ENCODE measurements at places on chromosomes 1 and 21.

- ATAC-seq: peak; percentile 88
These were observed 48.5 kb upstream of the SCYL3 start for GRCh38 chr1:169941982-169942830.

DNA sequence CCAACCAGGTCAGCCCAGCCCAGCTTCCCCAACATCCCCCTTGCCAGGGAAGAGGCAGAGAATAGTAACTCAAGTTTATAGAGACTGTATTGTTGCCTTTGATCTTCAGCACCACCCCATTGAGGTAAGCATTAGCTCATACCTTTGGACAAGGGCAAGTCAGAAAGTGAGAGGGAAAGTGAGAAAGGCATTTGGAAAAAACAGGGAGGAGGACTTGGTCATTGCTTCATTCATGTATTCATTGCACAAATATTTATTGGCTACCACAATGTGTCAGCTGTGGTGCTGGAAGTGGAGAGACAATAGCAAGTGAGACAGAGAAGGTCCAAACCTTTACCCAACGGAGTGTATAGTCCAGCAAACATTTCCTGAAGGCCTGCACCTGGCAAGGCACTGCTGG is 561.2 kb downstream of the KIF26B start:
- ATAC-seq: peak; percentile 18

DNA sequence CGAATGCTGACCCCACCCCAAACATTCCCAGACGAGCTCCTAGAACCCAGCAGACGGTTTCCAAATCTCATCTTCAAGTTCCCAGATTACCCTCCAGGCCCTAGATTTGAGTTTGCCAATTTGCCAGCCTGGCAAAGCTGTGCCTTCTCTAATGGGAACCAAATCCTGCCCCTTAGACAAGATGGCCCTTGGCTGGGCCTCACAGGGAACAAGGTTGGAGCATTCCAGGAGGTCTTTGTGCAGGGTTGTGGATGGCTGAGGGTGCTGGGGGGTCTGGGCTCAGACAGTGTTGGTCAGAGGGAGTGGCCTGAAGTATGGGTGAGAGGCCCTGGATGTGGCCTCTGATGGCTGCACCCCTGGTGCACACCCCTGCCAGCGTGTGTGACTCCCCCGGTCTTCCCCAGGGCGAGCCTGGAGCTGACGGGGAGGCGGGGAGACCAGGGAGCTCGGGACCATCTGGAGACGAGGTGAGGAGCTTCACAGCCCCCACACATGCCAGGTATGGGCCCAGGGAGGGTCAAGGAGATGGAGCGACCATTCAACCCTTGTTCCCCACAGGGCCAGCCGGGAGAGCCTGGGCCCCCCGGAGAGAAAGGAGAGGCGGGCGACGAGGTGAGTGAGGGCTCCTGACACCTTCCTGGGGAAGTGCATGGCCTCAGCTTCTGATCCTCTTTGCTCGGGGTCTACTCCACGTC is 10.2 kb downstream of the COL6A1 start:
- ATAC-seq: no peak

DNA sequence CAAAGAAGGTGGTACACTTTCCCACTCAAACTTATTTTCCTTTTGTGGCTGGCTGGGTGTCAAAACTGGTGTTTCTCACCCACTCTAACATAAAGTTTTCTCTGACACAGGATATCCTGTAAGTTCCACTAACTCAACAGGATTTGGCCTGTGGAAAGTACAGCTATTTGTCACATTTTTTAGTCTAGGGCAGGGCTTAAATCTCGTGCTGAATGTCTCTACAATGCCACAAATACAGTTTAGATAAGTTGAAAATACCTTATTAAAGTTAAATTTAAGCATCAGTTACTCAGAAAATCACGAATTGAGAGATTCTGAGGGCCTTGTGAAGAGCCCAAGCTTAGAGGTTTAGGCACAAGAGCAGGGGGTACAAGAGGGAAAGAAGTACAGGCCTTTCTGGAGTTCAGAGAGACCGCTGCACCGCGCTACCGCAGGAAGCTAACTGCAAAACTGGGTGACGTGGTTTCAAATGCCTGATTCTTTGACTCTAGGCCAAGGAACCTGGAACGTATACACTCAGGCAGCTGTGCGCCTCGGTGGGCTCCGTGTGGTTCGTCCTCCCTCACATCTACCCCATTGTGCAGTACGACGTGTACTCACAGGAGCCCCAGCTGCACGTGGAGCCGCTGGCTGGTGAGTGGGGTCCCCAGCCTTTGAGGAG is 23.4 kb upstream of the PWP2 start:
- no peak for ATAC-seq

DNA sequence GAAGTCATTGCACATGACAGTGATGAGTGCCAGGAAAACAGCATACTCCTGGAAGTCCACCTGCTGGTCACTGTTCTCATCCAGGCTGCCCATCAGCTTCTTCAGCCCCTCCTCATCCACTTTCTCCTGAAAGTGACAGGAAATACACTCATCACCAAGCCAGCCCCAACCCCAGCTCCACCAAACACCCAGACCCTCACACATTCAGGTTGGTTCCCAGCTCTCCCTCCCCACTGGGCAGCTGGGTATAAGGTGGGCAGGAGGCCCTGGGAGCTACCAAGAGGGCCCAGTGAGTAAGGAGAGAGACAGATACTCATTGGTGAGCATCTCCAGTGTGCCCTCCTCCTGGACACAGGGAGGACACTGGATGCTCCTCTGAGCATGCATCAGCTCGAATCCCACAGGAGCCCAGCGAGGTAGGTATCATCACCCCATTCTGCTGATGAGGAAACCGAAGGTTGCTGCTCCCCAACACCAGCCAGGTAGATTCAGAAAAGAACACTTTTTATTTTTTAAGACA is 4.1 kb downstream of the S100A2 start:
- no peak for ATAC-seq

- ATAC-seq: no peak
These were observed 85.7 kb upstream of the SLC45A1 start for GRCh38 chr1:8232036-8232757.

Data from SK-N-SH treated with all-trans-retinoic acid at 6 μM for 48 hours (cell line).